Thoracic aorta (tissue), 2 donors: ENCODE measurements at places on chromosomes 6 and 20. TPM values are rescaled to one million over a fixed set of nuclear protein-coding genes. Genes with fewer than 3 reads are reported as not detected.

ZC2HC1B gene
- not detected for total RNA-seq

HTR1E gene
- total RNA-seq: not detected

GGTLC1 gene
- total RNA-seq: not detected

- no peak for DNase-seq
Observed at GRCh38 chr6:90383196-90383822, 86.7 kb upstream of the BACH2 start.

GRCh38 chr6:26089272-26089671 is 2.0 kb downstream of the HFE start:
- DNase-seq: no peak

TAGAP gene
- total RNA-seq: 6.2 TPM

DEFB124 gene
- total RNA-seq: not detected

DNA sequence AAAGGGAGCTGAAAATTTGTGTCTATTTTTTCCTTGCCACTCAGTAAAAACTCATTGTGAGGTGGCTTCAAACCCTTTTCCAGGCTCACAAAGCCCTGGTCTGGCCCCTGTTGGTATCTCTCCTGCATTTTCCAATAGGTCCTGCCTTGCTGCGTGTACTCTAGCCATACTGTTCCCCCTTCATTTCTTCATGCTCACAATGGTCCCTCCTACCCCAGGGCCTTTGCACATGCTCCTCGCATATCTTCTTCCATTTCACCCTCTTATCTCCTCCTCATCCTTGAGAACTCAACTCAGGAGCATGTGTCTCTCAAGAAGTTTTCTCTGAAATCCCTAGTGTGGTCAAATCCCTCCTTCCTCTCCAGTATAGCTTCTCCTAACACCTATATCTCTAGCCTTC is 186.6 kb downstream of the MBOAT1 start:
- no peak for DNase-seq

- DNase-seq: no peak
Observed at GRCh38 chr6:134516582-134516981, 198.7 kb upstream of the SGK1 start.

- DNase-seq: no peak
Observed at GRCh38 chr6:27251606-27252251, 4.2 kb downstream of the PRSS16 start.

DNA sequence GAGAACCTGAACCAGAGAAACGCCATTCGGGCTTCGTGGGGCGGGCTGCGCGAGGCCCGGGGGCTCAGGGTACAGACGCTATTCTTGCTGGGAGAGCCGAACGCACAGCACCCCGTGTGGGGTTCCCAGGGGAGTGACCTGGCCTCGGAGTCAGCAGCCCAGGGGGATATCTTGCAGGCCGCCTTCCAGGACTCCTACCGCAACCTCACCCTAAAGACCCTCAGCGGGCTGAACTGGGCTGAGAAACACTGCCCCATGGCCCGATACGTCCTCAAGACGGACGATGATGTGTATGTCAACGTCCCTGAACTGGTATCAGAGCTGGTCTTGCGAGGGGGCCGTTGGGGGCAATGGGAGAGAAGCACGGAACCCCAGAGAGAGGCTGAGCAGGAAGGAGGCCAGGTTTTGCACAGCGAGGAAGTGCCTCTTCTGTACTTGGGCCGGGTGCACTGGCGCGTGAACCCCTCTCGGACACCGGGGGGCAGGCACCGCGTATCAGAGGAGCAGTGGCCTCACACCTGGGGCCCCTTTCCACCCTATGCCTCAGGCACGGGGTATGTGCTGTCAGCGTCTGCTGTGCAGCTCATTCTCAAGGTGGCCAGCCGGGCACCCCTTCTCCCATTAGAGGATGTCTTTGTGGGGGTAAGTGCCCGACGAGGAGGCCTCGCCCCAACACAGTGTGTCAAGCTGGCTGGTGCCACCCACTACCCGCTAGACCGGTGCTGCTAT is 904 bp downstream of the B3GALT4 start:
- DNase-seq: no peak

GRCh38 chr20:36927704-36928103 is 23.8 kb downstream of the SAMHD1 start:
- no peak for DNase-seq

SLC44A4 gene
- total RNA-seq: 5.8 TPM

- no peak for DNase-seq
Observed at GRCh38 chr6:65803186-65803585, 96.2 kb upstream of the EYS start.

DNA sequence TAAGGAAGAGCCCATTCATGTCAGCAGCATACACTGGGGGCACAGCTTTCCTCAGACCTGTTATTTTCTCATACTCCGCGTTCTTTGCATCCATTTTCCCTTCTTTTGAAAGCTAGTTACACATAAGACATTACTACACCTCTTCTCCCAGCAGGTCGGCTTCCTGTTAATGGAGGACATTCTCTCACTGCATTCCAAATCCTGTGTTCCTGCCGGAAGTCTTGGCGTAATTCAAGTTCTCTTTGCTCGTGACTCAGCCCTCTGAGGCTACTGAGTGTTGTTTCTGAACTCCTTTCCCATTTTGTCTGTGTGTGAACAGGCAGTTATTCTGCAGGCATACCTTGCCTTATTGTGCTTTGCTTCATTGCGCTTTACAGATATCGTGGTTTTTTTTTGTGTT is 97.5 kb upstream of the ZBTB24 start:
- no peak for DNase-seq

- no peak for DNase-seq
Observed at GRCh38 chr6:88494401-88495140, 328.4 kb upstream of the CNR1 start.

DNA sequence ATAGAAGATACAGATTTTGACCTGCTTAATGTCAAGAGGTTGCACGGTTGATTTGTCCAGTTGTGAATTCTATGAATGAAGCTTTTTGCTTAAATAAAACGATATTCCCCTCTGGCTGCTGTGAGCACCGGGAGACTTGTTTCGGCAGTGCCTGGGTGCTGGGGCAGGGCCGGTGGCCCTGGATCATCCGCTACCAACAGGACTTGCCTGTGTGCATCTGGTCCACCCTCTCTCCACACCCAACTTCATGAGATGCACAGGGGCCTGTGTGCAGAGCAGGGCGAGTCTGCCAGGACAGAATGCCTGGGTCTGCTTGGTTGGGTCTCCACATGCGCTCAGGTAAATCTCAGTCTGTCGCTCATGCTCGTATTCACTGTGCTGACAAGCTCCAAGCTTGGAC is 65.5 kb downstream of the TSHZ2 start:
- no peak for DNase-seq

GRCh38 chr6:100118301-100118700 is 124.3 kb upstream of the MCHR2 start:
- DNase-seq: no peak

DNA sequence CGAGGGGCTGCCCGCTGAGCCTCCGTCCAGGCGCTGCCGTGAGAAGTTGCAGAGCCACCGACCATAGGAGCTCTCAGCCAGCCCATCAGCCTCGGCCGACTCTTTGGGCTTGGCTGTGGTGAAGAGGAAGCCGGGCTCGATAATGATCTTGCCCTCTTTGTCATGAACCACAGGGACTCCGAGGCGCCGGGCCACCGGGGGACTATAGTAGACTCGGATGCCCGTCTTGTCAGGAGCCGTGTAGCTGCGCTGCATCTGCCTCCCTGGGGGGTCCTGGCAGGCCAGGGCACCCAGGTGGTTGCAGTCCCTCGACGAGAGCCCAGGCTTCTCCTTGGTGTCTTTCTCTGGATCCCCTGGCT is 20.5 kb upstream of the DSN1 start:
- no peak for DNase-seq

DNA sequence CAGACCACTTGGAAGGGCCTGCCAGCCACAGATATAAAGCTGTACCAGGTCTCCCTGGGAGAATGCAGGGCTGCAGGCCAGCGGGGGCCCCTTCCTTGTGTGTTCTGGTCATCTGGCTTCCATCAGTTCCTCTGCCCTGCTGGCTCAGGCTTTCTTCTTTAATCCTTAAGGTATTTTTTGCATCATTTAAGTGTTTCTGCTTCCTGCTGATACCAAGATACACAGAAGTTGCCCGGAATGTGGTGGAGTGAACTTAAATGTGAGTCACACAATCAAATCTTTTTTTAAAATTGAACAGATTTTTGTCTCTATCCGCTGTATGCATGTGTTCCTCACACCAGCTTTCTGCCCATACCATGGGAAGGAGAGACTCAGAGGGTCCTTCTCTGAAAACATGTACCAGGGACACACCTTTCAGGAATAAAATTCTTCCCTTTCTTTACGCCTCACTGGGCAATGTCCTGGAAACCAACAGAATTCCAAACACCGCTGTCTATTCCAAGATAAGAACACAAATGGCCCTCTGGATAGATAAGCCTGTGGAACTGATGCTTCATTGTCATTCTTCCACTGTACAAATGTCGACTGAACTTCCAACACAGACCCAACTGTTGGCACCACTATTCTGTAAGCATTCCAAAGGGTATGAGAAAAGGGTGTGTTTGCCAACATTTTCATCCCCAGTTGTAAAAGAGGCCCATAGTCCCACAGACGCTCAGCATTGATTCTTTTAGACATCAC is 206.2 kb upstream of the MYLIP start:
- no peak for DNase-seq

- no peak for DNase-seq
Observed at GRCh38 chr20:38308047-38308438, 4.1 kb downstream of the BPI start.

TNNC2 gene
- not detected for total RNA-seq

GRCh38 chr20:34293589-34293988 is 9.6 kb downstream of the AHCY start:
- DNase-seq: no peak

- DNase-seq: no peak
Observed at GRCh38 chr20:41178904-41179432, 41.6 kb downstream of the PLCG1 start.

PPP1R14C gene
- total RNA-seq: 1.3 TPM

DNA sequence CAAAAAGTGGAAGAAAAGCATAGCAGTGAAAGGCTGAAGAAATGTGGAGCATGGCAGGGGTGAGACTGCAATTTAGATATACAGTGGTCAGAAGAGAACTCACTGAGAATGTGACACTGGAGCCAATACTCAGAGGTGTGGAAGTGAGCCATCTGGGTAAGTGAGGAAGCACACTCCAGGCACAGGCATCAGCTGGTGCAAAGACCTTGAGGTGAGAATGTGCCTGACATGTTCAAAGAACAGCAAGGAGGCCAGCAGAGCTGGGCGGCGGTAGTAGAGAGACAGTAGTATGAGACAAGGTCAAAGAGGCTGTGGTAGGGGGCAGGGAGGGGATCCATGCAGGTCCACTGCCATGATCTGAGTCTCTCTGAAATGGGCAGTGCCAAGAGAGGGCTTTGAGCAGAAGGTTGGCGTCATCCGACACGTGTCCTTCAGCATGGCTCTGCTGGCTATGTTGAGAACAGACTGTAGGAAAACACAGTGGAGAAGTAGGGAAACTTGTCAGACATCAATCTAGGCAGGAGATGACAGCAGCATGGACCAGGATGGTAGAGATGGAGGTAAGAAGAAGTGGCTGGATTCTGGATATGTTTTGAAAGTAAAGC is 84.4 kb downstream of the PLCG1 start:
- DNase-seq: no peak

PRL gene
- total RNA-seq: not detected

DNA sequence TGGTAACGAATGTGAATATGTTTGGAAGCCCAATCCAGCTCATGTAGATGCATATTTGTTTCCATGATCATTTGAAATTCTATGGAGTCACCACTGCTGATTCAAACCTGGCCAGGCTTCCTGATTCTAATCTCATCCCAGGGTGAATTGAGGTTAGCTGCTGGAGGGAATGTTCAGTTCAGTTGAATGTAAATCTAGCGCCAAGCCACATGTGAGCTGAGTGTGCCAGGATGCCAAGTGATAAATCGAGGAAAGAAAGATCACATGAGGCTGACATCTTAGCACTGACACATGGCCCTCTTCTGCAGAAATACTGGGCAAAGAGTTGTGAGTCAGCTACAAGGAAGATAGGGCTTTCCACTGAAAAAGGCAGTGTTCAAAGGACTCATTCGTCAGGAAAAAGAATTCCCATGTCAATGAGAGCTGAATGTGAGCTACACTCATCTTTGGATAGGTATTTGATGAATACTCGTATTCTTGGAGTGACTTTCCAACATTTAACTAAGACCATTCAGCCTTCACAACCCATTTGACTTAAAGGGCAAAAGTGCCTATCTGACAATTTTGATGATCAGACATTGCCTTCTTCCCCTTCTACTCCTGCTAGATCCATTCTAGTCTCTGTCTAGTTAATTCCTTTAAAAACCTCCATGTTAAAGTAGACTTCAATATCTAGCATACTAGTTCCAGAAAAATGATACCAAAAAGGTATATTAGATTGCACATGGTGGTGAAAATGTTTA is 172.1 kb downstream of the MTFR2 start:
- no peak for DNase-seq

LY86 gene
- total RNA-seq: 6.5 TPM

FRK gene
- 20.0 TPM for total RNA-seq

ISM1 gene
- total RNA-seq: 25.1 TPM

DNA sequence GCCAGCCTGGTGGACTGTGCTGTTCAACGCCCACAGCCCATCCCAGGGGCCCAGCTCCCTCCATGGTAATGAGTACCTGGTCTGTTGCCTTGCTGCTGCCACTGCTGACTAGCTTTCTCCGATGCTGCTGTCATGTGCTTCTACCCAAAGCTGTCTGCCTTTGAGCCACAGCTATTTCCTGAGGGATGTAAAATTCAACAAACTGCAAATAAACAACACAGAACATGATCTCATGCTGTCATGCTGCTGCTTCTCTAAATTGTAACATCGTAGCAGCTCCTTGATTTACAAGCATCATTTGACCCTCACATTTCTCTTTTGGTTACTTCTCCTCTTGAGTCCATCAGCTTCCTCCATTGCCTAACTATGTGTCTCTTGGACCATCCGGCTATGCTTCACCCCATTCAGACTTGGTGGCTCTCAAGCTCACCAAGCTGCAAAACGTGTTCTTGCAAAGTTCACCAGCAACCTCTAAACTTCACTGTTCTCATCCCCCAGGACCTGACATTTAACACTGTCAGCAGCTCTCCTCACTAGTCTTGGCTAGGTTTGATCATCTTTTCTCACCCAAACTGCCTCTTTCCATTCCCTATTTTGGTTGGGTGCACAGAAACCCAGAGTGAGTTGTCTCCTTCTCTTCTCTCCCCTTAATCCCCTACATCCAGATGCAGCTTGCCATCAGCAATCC is 54.6 kb downstream of the FYN start:
- no peak for DNase-seq

DNA sequence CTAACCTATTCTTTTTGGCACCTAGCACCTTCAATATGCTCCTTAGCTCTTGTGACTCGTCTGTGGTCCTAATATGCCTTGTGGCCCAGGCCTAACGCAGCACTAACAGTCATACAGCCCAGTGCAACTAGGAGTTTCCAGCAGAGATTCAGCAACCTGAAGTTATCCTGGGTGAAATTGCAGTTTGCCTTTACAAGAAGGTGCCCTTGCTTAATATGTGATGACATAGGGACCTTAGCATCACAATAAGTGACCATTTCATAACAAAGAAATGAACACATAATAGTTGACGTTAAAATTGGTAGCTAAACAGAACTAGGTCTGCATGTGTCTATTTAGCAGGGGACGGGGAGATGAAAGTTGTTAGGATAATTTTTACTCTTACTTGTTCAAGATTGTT is 10.1 kb downstream of the FIG4 start:
- DNase-seq: no peak
